ENCODE measurements at places on chromosomes 3 and 15.

DNA sequence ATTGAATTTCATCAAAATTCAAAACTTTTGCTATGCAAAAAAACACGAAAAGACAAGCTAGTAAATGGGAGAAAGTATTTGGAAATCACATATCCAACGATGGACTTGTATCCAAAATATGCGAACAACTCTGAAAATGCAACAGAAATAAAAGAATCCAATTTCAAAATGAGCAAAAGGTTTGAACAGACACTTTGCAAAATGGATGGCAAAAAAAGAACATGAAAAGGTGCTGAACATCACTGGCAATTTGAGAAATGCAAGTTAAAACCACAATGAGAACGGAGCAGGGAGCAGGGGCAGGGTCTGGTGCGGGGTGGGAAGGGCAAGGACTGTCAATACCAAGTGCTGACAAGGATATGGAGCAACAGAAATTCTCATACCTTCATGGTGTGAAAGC lies 23.1 kb upstream of the FOXP1 start:
- DNase-seq, result no peak

DNA sequence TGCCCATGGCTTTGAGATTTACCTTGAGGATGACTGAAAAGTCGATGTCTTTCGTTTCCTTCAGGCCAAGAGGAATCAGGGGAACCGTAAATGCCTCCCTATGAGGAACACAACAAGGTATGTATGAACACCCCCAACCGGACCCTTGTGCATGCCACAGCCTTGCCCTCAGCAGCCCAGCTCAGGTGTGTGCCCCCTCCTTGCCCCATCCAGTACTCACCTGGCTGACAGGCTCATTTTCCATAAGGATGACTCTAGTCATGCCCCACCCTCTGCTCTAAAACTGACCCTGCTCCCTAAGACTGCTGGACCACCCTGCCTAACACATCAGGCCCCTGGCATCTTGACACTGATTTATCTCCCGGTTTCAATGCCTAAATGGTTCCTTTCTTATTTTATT lies 270.0 kb downstream of the GOLGA6L6 start:
- no peak for DNase-seq

DNA sequence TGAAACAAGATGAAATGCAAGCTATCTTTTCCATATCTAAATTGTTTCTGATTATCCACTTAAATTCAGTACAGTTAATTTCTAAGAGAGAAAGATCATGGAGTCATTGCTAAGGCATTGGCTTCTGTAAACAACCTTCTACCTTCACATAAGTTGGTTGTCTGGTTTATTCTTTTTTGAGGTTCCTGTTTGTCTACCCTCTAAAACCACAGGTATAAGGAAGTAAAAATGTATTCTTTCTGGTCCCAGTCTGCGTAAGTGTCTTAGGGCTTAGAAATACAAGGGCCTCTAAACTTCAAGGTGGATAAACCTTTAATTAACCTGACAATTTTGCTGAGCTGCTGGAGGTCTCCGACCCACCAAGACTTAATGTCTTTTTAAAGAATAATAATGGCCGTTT lies 3.6 kb upstream of the ATOSA start:
- DNase-seq, result no peak

DNA sequence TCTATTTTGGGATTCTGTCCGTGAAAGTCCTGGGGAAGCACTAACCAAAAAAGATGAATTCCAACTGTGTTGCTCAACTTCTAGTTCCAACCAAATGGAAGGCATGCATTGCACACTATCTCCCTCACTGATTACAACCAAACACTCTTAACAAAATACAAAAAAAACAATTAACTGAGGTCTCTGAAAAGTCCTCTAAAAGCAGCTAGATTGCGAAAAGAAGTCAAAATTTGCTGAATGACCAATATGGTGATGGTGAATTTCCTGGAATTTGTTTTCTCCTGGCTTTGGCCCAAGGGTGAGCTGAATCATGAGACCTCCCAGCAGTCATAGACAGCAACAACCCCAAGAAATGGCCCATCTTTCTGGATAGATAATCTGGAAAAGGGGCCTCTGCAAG lies 28.3 kb downstream of the CYP19A1 start:
- no peak for DNase-seq

DNA sequence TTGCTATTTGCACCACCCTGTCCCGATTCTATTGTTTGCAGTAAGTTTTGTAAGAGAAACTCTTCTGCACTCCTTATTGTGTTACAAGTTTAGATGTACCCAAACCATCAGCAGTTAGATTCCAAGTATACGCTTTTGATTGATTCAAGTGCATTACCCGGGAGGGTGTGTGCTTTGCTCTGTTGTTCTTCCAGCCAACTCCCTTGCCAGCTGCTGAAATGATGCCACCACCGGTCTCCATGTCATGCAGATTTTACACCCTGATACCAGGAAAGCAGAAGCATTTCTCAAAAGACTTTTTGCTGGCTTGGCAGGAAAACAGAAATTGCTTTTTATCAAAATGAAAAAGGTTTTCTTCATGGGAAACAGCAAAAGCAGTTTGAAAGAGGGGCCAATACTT lies 1006.6 kb upstream of the CFAP20DC start:
- no peak for DNase-seq

DNA sequence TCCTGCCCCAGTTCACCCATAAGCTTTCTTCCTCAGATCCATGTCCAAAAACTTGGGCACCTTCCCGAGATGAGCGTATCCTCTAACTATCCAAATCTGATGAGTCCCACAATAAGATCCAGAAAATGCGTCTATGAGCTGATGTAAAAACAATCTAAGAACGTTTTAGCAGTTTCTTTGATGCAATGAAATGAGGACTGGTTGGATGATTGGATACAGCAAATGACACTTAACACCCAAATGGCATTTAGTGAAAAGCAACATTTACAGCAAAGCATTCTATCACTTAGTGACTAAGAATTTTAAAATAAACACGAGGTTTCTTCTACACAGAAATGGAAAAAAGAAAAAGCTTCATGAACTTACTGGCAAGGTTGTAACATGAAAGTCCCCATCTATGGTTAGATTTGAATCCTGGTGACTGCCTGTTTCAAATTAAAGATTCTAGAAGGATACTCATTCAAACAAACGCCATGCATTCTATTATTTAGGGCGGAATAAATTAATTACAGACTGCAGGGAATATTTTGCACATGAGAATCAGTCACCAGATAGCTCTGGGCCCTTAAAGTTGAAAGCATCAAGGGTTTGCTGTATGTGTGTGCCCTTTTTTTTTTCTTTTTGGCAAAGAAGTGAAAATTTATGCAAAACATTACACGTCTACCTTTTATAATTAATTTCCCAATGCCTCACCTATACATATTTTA lies 598.6 kb downstream of the FOXP1 start:
- no peak for DNase-seq

DNA sequence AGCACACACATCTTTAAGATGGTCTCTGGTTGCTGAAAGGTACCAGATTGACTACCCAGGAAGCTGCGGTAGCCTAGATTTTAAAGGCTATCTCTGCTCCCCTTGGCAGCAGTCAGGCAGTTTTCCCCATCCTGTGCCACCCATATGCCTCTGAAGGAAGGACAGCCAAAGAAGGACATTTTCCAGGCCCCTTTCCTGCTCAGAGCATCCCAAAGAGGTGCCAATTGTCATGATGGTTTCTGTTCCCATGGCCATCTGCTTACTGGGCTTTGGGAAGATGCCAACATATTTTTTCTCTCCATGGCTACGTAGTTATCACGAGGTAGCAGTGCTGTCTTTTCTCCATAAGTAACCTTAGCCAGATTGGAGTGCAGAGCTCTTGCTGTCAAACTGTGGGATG lies 39.7 kb downstream of the UNC13C start:
- DNase-seq, result no peak

DNA sequence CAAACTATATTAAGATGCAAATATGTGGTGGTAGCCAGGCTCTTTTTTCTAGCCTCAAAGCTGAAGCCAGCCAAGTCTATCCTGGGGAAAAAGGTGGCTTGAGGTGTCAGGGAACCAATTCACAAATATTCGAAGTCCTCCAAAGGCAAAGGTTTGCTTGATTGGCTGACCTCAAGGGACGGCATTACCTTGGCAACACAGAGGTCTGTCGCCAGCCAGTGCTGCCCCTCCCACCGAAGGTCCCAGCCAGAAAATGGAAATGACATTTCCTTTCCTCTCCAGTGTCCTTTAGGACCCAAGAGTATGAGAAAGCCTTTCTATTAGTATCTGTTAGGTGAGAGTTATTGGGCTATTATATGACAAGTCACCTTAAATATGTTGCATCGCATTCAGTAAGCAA lies 96.0 kb upstream of the LIMD1 start:
- no peak for DNase-seq

- no peak for DNase-seq
Observed at GRCh38 chr3:5238545-5238944, 51.0 kb downstream of the EDEM1 start.

- no peak for DNase-seq
Observed at GRCh38 chr3:115401851-115402501, 221.3 kb upstream of the GAP43 start.

GRCh38 chr3:183503746-183504145 lies 51.8 kb downstream of the KLHL6 start:
- no peak for DNase-seq

DNA sequence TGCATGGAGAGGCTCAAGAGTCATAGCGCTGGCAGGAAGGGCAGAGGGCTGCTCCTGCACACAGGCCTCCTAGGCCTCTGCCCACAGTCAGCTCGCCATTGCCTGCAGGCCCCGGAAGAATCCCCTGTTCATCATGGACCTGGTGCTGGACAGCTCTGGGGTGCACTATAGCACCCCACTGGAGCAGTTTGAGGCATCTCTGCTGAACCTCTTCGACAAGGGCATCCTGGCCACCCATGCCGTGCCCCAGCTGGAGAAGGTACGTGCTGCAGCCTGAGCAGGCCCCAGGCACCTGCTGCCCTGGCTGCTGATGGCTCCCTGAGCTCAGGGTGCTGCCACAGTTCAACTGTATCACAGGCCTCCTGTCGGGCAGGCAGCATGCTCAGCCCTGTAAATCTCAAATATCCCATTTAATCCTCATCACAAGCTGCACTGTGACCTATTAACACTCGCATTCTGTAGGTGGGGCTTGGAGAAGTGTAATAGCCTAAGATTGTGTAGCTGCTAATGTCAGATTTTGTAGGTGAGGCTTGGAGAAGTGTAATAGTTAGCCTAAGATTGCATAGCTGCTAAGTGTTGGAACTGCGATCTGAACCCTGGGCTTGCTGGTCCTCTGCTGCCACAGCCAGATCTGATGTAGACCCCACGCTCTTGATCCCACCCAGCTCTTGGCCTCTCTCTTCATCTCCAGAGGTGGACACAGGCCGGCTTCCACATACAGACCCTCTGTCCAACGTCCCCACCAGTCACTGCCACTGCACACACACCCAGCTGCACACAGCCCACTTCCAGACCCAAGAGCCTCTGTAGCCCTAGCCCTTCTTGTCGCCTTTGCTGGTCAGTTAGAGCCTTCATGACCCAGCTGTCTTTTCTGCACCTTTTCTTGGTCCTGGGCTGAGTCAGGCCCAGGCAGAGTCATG lies 31.9 kb downstream of the DNAH1 start:
- no peak for DNase-seq

GRCh38 chr3:59709702-59710553 lies 660.1 kb upstream of the CFAP20DC start:
- no peak for DNase-seq

GRCh38 chr3:155876503-155876902 lies 6.1 kb downstream of the GMPS start:
- no peak for DNase-seq

Data from effector CD4-positive, alpha-beta T cell (primary cell).